Activated CD4-positive, alpha-beta T cell treated with anti-CD3 and anti-CD28 coated beads, Interleukin-2, Interleukin-4, amounts not matched to agents 100 ng/mL and 50 ng/mL, durations not matched to agents 16 hours and 8 hours (primary cell): ENCODE measurements at places on chromosomes 2 and 18.
A peak's percentile ranks its signal among the peaks of the same experiment; 100 is the strongest.

DNA sequence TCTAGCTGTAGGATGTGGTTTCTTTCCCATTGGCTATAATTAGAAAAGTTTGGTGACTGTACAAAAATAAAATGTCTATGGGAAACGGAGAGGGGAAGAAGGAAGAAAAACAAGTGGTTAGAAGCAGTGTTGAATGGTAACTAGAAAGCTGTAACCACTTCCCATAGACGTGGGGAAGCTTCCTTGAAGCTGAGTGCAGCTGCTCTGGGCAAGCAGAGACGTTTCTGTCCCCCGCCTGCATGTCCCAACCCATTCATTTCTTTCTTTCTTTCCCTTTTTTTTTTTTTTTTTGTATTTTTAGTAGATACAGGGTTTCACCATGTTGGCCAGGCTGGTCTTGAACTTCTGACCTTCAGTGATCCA is 367.8 kb upstream of the HS6ST1 start:
- no peak for DNase-seq

GRCh38 chr18:63140997-63141777 is 178.4 kb downstream of the BCL2 start:
- DNase-seq, result no peak

DNA sequence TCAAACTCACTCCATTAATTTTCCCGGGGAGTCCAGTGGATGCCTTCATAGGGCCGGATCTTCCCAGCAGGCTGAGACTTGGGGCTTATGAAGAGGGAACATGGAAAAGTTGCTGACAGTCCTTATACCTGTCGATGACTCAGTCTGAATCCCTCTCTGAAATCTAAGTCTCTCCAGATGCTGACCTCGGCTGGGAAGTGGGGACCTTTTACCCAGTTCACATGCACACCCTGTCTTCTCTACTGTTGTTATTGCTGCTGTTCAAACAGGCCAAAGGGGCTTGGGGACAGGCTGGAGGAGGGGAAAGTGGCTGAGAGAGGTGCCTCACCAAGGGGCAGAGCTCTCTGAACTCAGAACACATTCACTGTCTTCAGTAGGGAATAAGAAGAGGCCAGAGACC is 4.1 kb upstream of the TNP1 start:
- no peak for DNase-seq

DNA sequence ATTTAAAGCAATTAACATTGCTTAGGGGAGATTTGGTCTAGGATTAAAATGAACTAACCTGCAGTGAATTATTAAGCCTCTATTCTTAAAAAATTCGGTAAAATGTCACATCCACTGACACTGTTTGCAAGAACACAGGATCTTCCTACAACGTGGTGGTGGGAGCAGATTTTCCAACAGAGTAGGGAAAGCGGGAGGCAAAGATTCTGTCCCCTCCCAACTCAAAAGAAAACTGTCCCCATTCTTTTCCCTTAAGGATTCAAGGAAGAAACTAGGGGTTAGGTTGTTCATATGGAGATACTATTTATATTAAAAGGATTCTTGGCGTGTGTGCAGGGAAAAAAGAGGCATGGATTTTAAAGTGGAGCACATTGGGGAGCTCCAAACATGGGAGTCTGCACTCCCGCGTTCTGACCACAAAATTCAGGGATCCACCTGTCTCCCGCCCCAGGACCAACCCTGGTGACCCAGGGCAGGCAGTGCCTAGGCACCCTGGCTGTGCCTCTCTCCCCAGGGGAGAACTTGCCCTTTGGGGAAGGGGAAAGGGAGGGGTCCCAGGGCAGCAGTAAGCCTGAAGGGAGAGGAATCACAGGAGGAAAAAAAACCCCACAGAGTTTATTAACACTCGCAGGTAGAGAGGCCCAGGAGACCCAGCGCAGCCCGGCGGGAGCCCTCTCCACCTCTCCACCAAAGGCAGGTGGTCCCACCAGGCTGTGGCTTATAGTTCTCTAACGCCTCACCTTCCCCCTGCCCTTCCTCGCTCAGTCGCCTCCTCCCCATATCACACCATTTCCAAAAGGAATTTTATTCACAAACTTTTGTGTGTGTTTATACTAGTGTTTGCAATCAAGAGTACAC is 2.3 kb downstream of the PTGR3 start:
- DNase-seq, result no peak

DNA sequence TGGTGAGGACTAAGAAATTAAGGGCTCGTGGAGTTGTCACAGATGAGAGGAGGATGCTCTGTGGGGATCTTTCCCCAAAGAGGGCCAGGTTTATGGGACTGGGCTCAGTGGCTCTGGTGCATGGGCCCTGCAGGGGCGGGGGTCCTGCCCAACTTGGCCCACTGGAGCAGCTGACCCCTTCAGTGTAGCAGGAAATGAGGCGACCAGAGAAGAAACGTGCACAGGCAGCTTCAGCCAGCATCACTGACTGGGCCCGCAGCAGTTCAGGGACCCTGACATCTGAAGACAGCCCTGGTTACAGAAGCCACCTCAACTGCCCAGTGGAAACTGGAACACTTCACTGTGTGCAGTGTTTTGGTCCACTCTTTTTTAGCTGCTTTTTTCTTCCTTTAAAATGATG is 72.8 kb downstream of the EMILIN2 start:
- DNase-seq, result no peak

DNA sequence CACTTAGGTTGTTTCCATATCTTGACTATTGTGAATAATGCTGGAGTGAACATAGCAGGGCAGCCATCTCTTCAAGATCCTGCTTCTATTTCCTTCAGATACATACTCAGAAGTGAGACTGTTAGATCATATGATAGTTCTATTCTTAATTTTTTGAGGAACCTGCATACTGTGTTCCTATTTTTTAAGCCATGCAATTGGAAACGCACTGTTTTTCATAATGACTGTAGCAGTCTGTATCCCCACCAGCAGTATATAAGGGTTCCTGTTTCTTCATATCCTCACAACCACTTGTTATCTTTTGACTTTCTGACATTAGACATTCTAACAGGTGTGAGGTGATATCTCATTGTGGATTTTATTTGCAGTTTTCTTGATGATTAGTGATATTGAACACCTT is 15.5 kb downstream of the NEURL3 start:
- DNase-seq, result no peak

DNA sequence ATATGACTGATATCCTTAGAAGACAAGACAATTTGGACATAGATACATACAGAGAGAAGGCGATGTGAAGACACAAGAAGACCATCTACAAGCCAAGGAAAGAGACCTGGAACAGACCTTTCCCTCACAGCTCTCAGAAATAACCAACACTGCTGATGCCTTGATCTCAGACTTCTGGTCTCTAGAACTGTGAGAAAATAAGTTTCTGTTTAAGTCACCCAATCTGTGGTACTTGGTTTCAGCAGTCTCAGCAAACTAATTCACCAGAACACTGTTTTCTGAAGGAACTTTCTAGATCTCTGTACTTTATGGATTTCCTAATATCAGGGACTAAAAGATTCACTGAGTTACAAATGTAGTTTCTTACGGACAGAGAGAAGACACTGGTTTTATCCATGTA is 58.8 kb downstream of the NAB1 start:
- DNase-seq, result no peak

GRCh38 chr2:46521215-46521683 is 41.9 kb downstream of the TMEM247 start:
- no peak for DNase-seq

DNA sequence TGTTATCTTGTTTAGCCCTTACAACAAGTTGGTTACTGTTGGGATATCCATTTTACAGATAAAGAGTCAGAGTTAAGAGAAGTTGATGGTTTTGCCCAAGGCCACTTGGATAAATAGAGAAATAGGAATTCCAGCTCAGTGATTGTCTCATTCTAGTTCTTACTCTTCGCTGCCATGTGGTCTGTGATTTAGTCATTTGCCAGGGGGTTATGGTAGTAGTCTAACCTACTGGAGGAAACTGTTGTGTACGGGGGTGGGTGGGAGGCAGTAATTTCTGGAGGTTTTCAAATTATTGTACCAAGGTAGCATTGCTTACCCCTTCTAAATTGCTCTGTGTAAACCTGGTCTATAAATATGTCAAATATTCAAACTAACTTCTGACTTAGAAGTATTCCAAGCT is 110.4 kb downstream of the MAP2 start:
- no peak for DNase-seq

DNA sequence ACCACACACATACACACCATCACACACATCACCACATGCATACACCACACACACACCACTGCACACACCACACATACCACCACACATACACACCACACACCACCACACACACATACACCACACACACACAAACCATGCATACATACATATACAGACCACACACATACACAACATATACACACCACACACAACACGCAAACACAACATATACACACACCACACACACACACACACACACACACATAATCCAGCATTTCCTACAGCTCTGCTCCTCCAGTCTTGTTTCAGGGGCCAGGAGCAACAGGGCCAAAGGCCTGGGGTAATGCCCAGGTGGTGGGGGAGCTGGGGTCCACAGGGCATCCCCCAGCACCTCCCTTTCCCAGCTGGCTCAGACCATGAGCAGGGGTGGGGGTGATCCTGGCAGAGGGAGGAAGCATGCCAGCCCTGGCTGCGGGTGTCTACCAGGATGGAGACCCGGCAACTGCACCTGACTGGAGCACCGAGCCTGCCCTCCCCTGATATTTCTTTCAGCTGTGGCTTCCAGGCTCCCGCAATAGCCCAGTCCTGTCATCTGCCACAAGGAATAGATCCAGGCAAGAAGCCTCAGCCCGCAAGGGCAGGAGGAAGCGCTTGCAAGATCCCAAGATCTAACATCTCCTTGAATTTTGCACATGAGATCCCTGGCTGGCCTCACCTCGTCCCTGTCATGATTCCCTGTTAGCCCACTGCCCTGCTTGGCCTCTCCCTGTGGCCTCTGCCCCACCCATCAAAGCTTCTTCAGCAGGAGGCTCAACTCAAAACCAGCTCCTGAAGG is 196.9 kb downstream of the TNS1 start:
- no peak for DNase-seq

GRCh38 chr2:97991081-97991856 is 4.5 kb downstream of the TMEM131 start:
- DNase-seq, result no peak

DNA sequence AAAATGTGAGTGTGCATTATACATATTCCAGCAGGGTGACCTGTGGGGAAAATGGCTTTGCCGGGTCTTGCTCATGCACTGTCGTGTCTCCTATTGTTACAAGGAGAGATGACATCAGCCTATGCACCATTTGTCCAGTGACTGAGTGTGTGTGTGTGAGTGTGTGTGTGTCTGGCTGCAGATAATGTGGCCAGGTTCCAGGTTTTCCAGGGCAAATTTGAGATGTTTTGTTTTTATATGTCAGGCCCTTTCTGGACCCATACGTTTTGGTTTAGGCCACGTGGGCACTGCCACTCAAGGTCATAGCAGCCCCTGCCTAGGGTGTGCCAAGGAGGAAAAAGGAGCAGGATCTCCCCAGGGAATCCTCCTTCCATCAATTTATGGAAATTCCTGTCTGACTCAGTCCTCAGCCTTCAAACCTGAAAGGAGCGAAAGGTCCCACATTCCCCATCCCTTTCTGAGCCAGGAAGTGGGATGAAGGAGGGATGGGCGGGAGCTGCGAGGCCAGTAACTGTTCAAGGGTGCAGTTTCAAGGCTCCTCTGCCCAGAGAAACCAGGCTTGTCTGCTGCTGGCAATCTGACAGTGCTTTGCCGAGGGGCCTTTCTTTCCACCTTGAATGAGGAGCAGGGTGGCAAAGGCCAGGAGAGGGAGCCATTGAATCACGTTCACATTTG is 93.0 kb upstream of the SMAD2 start:
- DNase-seq, result peak; percentile 24

GRCh38 chr2:210611466-210611865 is 55.1 kb downstream of the CPS1 start:
- no peak for DNase-seq

GRCh38 chr2:62529758-62530157 is 23.8 kb upstream of the TMEM17 start:
- no peak for DNase-seq

- DNase-seq, result no peak
Measured at GRCh38 chr2:7436096-7436906, 519.1 kb downstream of the RNF144A start.

GRCh38 chr18:471716-472115 is 28.8 kb downstream of the COLEC12 start:
- no peak for DNase-seq

GRCh38 chr2:72089028-72089427 is 58.6 kb downstream of the CYP26B1 start:
- no peak for DNase-seq

GRCh38 chr2:30935795-30936194 is 128.5 kb upstream of the CAPN13 start:
- no peak for DNase-seq

DNA sequence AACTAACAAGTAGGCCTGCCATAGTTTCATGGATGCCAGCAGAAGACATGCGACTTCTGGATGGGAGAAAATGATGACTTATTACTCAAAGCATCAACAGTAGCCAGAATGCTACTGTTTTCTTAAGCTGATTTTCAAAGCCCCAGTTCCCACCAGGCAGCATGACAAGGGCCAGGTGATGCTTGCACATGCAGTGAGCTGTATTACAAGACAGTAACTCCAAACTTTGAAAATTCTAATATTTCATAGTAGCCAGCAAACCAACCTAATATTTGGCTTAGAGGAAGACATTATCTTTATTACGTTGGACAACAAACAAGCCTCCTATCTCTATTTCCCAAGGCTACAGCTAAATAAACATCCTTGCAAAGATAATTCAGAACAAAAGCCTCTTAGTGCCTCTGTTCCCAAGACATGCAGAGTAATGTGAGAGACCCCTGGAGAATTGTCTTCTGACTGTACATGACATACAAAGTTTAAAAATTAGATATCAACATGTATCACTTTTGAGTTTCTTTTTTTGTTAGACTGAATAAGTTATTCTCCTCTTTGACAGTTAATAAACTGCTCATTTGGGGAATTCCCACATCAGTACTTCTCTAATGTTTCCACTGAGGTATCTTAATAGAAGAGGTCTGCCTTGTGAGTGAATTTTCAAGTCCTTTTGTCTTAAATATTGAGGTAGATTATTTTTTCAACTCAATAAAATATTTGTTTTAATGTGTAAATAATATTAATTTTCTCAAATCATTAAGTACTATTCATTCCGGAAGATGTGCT is 367.6 kb upstream of the CWC22 start:
- no peak for DNase-seq

DNA sequence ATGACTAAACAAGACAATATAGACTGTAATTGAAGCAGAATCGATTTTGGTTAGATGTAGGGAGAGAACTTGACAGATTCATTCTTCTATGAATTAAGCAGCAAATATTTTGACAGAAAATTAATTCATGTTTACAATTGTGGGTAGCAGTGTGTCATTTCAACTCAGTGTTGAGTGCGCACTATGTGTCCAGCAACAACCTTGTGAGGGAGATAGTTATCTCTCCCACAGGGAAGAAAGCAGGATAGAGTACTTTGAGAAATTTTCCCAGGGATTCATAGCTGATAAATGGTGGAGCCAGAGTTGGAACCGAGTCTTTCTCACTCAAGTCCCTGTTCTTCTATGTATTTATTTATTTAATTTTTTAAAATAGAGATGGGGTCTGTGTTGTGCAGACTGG is 5.2 kb downstream of the MRPL33 start:
- no peak for DNase-seq

GRCh38 chr2:208929894-208930427 is 493.9 kb upstream of the MAP2 start:
- DNase-seq, result no peak
